ENCODE measurements at places on chromosomes 13 and 19.

DNA sequence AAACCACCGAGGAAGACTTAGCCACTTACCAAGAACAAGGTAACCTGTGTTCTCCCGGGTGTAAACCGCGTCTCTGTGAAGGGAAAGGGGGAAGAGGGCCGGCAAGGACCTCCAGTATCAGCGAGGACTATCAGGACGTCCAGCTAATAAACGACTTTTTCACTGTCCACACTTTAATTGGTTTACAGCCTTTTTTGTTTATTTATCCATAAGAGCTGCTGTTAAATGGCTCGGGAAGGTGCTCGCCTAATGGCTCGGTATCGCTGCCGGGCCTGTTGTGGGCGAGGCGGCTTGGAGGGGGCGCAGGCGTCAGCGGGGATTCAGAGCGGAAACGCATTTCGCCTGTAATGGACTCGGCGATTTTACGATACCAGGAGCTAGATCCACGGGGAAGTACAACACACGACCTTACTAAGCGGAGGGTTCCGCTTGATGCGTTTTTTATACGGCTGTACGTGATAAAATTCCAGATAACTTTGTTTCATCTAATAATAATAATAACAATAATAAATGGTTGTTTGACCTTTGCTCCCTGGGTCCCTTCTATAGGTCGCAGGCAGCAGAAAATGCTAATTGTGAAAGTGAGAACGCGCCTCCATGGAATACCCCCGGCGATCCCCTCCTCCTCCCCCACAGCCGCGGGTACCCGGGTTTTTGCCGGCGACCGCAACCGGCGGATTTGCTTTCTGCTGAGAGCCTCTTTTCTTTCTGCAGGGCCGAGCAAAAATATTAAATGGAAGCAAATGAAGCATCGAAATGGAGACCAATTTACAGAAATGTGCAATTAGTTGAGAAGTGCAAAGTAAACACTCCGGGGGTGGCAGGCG is 2.5 kb upstream of the PDX1 start:
- DNase-seq = no peak

DNA sequence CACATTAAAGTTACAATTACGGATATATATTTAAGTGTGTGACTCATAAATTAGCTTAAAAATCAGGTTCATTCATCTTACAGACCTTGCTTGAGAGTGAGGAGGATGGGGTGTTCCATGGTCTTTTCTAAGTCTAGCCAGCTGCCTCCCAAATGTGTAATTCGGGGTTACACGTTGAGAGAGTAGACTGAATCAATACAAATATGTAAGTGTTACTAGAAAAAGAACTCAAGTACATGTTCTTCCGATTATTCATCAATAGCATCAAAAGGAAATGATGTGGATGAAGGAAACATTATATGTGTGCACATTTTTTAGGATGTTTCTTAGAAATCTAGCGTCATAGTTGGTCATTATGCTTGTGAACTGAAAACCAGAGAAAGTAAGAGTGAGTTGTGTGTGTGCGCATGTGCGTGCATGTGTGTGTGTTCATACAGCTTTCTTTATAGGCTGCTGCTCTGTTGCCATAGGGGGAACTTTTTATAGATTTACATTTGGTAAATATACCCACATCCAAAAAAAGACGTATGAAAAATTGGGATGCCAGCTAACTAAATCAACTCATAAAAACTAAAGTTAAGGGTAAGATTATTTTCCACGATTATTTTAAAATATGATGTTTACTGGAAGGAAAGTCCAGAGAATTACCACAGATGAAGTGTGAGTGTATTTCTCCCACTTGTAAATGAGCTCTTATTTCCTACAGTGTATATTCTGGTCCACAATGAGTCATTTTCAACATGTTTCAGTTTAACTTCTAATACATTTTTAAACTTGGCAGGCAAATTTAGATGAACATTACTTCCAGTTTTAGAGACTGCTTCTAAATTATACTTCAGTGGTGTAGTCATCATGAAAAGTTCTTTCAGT is 82.4 kb downstream of the PIBF1 start:
- no peak for DNase-seq

- DNase-seq = no peak
Measured at GRCh38 chr13:112849500-112849899, 119.5 kb upstream of the MCF2L start.

- no peak for DNase-seq
Measured at GRCh38 chr13:78306519-78307206, 296.7 kb downstream of the POU4F1 start.

Measured in stimulated activated CD4-positive, alpha-beta T cell treated with anti-CD3 and anti-CD28 coated beads, Interleukin-12 subunit alpha, Interleukin-12 subunit beta, amount 100 ng/mL, for 24 hours (primary cell).